ENCODE measurements at places on chromosomes 1 and 21. TPM values are rescaled to one million over a fixed set of nuclear protein-coding genes. Genes with fewer than 3 reads are reported as not detected.

DNA sequence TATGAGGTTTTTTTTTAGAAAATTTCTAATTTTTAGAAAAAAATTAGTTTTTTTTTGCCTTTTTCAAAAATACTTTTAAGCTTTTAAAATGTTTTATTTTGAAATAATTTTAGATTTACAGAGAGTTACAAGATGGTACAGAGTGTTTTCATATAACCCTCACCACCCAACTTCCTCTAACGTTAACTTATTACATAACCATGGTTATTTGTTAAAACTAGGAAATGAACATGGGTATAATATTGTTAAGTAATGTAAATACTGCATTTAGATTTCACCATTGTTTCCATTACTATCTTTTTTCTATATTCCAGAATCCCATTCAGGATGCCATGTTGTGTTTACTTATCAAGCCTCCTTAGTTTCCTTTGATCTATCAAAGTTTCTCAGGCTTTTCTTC is 45.2 kb upstream of the ST6GALNAC3 start:
- no peak for DNase-seq

EBNA1BP2 gene
- total RNA-seq, result 17.8 TPM

SYT11 gene
- 2.7 TPM for total RNA-seq

DNA sequence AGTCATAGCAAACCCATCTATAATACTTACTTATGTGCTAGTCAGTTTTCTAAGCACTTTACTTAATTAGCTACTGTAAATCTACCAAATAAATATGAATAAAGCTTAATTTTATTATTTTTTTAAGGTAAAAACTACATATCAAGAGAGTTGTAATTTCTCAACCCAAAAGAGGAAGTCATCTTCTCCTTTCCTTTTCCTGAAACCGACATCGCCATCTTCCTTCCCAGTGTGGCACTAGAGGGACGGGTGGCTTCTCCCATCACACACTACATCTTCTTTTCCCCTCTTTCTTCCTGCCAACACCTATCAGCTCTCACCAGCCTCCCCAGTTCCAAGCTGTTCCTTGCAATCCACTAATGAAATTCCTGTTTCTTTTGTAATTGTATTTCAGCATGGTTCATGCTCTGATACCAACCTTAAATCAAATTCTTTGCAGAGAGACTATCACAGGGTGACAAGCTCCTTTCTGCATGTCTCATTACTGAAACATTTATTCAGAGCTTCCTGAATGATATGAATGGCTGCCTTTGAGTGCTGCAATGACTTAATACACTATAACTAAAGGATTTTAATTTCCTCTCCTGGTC is 251.6 kb upstream of the FAM78B start:
- no peak for DNase-seq

PTGER3 gene
- 3.7 TPM for total RNA-seq

DNA sequence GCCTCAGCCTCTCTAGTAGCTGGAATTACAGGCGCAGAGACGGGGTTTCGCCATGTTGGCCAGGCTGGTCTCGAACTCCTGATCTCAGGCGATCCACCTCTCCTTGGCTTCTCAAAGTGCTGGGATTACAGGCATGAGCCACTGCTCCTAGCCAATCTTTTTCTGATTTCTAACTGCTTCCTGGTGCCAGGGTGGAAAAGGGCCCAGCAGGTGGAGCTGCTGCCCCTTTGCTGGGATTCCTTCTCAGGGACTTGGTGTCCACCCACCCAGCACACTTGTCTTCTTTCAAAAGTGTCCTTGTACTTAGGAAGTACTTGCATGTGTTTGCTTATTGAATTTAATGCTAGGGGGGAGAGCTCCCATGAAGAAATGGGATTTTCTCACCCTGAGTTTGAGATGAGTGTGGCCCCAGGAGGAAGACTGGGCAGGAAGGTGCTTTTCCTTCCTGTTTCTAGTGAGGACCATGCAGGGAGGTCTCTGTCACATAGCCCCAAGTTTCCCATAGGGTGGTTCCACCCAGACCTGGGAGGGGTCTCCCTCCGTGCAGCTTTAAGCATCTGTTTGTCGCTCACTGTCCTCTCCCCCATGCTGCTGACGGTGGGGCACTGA is 14.2 kb downstream of the UTP11 start:
- DNase-seq, result no peak

LEFTY1 gene
- not detected for total RNA-seq

AMY2A gene
- total RNA-seq, result 0.35 TPM

GRCh38 chr1:98677288-98677687 is 15.8 kb downstream of the SNX7 start:
- DNase-seq, result no peak

DNA sequence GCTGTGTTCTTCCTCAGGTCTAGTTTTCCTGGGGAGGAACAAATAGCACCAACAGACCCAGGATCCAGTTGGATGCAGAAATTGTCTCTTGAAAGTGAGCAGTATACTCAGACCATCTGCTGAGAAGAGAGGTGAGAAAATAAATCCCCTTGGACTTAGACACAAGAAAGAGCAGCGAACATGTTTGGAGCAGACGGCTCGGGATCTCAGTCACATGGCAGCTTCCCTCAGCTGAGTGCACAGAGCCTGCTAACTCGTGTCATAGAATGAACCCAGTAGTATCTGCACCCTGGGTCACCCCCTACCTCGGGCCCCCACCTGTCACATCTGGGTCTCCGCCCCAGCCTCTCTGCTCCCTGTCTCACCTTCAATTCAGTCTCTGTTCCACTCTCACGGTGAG is 115.6 kb downstream of the CCDC185 start:
- no peak for DNase-seq

GRCh38 chr1:157352817-157353408 is 199.4 kb downstream of the FCRL5 start:
- DNase-seq, result no peak

GRCh38 chr1:207059881-207060280 is 6.8 kb downstream of the PFKFB2 start:
- no peak for DNase-seq

- DNase-seq, result no peak
Measured at GRCh38 chr1:183942933-183943693, 94.4 kb downstream of the COLGALT2 start.

DNA sequence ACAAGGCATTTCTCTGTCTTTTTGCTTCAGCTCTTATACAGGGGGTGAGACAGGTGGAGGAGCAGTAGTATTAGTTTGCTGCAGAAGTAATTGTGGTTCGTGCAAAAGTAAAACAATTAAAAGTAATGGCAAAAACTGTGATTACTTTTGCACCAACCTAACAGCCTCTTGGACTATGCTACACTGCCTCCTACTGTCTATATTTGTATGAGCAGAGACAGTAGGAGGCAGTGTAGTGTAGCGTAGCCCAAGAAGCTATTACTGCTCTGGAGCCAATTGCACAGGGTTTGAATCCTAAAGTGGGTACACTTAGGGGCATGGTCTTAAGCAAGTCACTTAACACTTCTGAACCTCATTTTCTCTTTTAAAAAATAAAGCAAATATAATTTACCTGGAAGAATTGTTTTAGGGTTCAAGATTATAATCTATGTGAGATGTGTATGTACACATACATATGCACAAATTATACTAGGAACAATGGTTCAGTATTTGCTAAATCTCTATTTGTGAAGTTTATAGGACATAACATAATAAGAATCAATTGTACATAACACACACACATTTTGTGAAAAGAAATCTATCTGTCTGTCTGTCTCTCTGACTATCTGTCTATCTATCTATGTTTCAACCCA is 103.8 kb downstream of the BRINP3 start:
- DNase-seq, result no peak

GRCh38 chr1:112674986-112675727 is 698 bp downstream of the MOV10 start:
- peak; percentile 20 for DNase-seq

DNA sequence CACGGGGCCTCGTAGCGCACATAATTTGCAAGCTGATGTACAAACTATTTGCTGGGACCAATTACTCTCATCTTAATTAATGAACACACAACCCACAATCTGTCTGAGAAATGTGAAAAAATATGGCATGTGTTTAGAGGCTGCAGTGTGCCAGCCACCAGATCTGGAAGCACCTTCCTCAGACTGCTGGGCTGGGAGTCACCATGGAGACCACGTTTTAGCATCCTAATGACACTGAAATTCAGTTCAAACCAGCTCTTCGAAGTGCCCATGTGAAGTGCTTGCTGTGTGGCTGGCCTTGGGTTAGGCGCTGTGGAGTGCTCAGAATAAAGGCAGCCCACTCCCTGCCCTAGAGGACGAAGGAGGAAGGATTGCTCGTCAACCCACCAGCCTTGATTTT is 482.4 kb downstream of the OMA1 start:
- DNase-seq, result no peak

- no peak for DNase-seq
Measured at GRCh38 chr21:18251065-18251464, 6.4 kb downstream of the CHODL start.

- no peak for DNase-seq
Measured at GRCh38 chr1:224266105-224266914, 63.7 kb downstream of the NVL start.

- no peak for DNase-seq
Measured at GRCh38 chr1:212814537-212815334, 23.0 kb downstream of the TATDN3 start.

DNA sequence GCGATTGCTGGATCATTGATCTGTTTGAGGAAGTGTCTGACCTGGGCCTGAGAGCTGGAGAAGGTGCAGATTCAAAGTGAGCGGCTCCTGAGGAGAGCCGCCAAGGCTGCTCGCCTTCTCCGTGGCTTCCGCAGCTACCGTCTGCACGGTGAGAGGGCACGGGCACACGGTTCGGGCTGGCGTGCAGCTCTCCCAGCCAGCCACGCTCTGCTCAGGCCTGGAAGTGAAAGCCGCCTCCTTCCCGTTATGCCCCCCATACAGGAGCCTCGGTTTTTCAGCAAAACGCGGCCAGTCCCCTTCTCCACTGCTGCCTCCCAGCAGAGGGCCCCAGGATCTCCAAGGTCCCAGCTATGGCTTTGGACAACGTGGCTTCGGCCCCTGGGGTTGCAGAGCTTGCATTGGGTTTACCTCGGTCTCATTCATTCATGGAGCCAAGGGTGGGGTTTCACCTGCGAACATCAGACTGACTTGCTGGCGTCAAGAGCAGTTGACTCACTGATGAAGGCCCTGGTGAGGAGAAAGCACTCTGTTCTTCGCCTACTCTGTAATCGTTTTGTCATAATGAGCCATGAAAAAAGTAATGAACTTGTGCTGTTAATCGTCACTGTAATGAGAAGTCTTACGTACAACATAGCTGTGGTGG is 24.4 kb upstream of the PDXK start:
- DNase-seq, result no peak

GRCh38 chr1:200959411-200959921 is 64.0 kb downstream of the KIF21B start:
- no peak for DNase-seq

CMPK1 gene
- 141 TPM for total RNA-seq

GRCh38 chr1:31531177-31531999 is 44.9 kb upstream of the TINAGL1 start:
- no peak for DNase-seq

RIPPLY3 gene
- total RNA-seq, result not detected

DNA sequence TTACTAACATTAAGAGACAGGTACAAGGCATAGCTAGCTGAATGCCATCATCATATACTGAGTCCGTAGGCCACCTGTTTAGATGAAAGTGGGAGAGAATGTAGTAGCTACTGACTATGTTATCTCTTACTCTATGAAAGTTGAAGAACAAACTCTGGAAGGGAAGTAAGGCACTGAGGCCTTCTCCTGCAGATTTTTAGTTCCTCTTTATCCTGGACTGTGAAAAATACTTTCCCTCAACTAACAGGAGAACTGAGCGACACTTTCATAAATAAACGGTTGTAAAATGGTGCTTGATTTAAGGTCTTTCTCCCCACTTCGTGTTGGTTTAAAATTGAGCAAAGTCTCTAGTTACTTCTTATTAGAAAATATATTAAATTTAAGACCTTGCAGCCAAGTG is 101.9 kb downstream of the FNBP1L start:
- DNase-seq, result no peak

SERINC2 gene
- total RNA-seq, result not detected

SAMD13 gene
- total RNA-seq, result 0.51 TPM

- no peak for DNase-seq
Measured at GRCh38 chr1:89941110-89941766, 53.7 kb upstream of the ZNF326 start.

DNA sequence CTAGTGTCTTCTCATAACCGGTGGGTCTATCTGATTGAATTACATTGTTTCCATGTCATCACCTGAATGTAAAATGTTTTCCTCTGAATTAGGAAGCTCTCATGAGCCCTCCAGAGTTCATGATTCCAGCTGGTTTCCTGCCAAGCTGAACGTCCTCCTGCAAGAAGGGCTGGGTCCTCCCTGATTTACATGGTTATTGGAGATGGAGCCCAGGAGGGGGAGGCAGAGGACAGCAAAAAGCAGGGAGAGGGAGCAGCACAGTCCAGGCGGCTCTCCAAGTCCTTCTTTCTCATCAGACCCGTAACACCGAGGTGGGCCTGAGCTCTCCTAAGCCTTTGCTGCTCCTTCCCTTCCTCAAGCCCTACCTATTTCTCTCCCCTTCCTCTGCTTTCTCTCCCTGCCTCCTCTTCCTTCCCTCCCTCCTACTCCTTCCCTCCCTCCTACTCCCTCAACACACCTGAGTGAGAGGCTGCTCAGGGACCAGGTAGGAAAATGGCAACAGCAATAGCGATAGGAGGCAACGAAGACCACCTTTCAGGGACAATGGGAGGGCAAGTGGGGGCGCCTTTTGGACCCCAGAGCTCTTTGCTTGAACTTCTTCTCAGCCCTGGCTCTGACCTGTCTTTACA is 265.9 kb downstream of the PRDM2 start:
- DNase-seq, result no peak

- DNase-seq, result no peak
Measured at GRCh38 chr1:225737161-225737560, 40.5 kb upstream of the SRP9 start.

LAD1 gene
- not detected for total RNA-seq

DNA sequence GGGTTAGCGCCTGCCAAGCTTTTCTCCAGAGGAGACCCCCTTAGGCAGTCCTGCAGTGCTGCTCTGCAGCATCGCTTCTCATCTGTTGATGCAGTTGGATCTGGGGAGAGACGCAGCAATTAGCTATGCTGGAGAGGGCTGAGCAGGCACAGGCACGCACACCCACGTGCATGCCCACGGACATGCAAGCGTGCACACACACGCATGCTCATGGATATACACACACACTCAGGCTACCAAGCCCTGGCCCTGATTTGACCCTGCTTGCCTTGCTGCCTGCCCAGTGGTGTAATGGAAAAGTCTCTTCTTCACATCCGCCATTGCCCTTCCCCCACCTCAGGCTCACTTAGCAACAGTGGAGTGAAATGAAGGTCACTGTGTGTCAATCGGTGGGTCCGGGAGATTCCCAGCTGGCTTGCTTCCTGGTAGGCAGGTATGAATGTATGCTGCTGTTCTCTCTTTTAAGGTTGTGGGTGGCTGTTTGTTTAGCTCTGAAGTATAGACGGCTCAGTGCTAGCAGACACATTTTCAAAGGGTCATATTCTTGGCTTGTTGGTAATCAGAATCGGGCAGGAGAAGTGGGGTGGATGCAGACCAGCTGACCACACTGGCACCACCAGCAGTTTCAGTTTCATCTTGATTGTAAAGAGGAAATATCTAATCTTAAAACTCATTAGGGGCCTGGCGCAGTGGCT is 9.5 kb downstream of the ATP1B1 start:
- no peak for DNase-seq

LCE2A gene
- total RNA-seq, result not detected

GRCh38 chr1:40395190-40396175 is 22.0 kb downstream of the SMAP2 start:
- DNase-seq, result no peak

AJAP1 gene
- 2.4 TPM for total RNA-seq
